Activated T-helper 2 cell treated with anti-CD3 and anti-CD28 coated beads, Interferon-gamma antibody, Interleukin-2, Interleukin-4, amounts not matched to agents 10 μg/mL and 5 μg/mL and 100 μg/mL, durations not matched to agents 14 hours and 24 hours and 36 hours (primary cell): ENCODE measurements at places on chromosomes 5 and 9.

GRCh38 chr5:74424162-74424868, 216.2 kb downstream of the ENC1 start:
- no peak for DNase-seq

DNA sequence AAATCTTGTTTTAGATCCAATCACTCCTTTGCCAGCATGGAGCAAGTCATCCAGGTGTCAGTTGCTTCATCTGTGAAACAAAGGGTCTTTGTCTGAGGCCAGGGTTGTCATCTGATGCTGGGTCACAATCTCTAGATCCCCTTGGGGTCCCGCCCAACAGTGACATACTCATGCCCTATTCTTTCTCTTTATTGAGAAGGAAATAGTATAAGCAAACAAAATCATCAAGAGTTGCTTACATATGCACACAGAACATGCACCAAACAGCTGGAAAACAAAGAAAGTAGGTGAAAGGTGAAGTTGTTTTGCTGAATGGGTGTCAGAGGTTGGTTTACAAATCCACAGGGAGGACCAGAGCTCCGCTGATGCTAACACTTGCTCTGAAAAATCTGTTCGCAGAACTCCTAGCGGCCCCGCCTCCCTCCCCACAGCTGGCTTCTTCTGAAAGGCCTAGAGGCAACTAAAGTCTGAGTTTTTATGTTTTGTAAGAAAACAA, 106.1 kb upstream of the SLC44A1 start:
- no peak for DNase-seq

DNA sequence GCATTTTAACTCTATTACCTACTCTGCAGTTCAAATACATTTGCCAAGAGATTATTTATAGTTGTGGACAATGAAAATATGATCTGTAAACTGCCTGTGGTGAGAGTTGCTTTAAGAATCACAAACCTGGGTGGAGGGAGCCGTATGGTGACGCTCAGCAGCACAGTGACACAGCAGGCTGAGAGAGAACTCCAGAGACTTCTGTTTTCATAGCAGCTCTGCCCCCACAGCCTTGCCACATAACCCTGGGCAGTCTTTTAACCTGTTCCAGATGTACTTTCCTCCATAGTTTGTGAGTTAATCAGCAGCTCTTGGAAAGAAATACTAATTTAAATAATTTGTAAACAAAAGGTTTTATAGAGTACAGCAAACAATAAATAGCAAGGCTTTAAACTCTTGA, 450.5 kb downstream of the ELAVL2 start:
- DNase-seq = no peak

- DNase-seq = no peak
Observed at GRCh38 chr9:98823666-98824334, 16.3 kb downstream of the GALNT12 start.

DNA sequence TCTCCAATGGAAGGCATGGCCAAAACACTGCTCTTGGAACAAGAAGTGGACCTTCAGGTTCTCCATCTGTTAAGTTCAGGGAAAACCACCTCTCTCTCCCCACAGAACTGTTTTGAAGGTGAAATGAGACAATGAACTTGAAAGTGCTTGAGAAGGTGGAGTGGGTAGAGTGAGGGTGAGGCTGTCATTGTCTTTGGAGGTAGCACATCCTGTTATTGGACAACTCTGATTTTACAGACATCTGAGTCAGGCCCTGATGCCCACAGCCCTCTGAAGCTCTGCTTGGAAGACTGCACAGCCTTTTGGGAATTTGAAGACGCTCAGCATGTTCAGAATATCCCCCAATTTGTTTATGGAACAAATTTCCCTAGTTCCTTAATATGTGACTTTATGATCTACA, 27.6 kb upstream of the TEX48 start:
- DNase-seq = no peak

- DNase-seq = peak; percentile 31
Observed at GRCh38 chr9:34375901-34376595, 650 bp downstream of the MYORG start.

DNA sequence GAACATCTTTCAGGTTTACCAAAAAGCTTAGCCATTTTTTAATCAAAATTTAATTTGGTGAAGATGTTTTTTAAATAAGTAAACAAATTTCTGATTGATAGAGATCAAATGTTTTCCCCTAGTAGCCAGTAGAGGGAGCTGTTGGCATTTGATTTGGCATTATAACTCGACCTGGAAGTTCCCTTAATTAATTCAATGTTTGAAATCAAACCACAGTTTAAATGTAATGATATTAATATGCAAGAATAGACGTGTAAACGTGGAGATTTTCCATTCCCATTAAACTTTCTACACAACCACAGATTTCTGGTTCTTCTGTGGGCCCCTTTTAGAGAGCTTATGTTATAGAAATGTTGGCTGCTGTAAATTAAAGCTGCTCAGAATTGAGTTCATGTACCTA, 148.1 kb upstream of the MPDZ start:
- no peak for DNase-seq

GRCh38 chr5:16726538-16726946, 109.7 kb upstream of the RETREG1 start:
- no peak for DNase-seq

DNA sequence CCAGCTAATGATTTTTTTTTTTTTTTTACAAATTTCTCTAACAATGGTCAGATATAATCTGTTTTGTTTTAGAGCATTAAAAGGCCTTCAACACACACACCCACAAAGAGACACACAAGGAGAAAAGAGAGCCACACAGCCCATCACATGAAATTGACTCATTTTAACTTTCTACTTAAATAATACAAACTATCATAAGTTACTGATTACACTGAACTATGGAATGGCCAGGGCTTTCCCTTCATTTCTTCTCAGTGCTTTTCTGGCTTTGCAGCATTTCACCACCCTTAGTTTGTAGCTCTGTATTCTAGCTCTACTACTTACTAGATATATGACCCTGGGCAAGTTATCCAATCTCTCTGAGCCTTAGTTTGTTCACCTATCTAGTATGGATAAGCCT, 13.2 kb downstream of the REEP5 start:
- no peak for DNase-seq

DNA sequence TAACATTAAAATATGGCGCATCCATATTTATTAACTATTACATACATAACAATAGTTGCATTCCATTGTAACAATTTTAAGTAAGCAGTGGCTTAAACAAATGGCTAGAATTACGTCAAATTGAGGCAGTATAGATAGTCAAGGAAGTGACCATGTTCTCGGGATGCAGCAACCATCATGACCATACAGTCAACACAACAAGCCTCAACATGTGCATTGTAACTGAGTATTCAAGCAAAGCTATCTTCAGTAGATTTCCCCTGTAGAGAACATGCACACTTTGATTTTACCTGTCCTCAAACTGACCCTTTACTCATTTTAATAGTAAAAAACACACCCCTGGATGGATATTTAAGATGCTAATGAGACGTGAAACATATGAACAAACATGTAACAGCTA, 356.4 kb downstream of the HINT1 start:
- DNase-seq = no peak

DNA sequence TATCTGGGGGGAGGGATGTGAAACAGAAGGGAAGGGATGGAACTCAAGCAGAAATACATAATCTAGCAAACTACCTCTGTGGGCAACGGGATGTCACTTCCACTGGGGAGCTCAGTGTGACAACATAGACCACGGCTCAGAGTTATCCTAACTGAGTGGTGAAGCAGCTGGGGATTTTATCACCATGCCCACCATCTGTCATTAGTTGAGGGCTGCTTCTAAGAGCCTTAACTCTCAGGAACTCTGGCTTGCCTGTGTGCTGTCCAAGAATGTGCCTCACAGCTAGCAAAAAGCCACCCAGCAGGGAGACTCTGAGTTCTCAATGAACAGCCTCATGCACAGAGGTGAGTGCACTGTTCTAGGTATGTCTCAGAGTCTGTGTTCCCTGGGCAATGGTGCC, 90.6 kb upstream of the CXCL14 start:
- DNase-seq = no peak

DNA sequence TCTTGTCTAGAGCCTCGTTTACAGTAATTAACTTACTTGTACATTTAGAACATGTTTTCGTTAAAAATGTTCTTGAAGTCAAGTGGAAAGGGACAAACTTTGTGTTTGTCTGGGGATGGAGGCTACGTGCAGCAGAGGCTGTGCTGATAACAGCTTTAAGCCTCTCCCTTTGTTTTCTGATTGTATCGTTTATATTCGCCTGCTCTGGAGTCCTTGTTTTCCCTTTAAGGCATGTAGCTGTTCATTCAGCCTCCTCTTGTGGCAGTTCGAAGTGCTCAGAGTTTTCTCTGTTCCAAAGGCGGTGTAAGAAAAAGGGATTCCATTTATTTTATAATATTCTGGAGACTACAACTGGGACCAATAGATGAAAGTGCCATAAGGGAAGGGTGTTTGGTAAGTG, 1.9 kb downstream of the SLC36A1 start:
- DNase-seq = no peak

DNA sequence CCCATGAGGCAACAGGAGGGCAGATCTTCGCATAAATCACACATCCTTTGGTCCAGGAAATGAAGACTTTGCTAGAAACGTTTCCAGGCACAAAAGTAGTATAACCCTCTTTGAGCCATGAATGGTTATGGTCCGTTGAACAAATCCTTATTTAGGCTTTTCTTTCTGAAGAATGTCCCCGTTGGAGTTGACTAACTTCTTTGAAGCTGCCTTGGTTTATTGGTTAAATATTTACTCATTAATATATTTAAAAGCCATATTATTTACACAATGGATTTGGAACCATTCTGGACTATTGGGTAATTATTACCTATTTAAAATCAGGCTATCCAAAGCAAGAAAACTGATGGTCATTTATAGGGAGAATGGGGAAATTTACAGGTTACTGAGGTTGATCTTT, 347.6 kb upstream of the SLC30A5 start:
- no peak for DNase-seq

DNA sequence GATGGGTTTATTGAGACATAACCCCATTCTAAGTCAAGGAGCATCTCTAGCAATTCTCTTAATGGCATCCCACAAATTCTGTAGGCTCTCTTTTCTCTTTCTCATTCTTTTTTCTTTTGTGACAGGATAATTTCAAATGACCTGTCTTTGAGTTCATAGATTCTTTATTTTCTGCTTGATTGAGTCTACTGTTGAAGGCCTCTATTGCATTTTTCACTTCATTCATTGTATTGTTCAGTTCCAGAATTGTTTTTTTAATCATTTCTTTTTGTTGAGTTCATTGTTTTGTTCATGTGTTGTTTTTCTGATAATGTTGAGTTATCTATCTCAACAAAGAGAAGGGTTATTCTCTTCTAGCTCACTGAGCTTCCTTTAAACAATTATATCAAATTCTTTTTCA, 144.7 kb upstream of the IL12B start:
- DNase-seq = no peak

- DNase-seq = peak; percentile 86
Observed at GRCh38 chr9:96417051-96417586, 1.1 kb downstream of the ZNF367 start.

DNA sequence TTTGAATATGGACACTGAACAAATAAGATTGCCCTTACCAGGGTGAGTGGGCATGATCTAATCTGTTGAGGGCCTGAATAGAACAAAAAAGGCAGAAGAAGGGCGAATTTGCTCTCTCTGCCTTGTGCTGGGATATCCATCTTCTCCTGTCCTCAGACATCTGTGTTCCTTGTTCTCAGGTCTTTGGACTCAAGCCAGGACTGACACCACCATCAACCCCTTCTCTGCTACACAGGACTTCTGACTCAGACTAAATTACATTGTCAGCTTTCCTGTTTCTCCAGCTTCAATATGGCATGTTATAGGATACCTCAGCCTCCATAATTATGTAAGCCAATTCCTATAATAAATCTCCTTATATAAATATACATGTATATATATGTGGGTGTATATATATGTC, 40.8 kb upstream of the SLCO6A1 start:
- DNase-seq = no peak

GRCh38 chr9:135087899-135088347, 455 bp downstream of the OLFM1 start:
- DNase-seq = no peak

DNA sequence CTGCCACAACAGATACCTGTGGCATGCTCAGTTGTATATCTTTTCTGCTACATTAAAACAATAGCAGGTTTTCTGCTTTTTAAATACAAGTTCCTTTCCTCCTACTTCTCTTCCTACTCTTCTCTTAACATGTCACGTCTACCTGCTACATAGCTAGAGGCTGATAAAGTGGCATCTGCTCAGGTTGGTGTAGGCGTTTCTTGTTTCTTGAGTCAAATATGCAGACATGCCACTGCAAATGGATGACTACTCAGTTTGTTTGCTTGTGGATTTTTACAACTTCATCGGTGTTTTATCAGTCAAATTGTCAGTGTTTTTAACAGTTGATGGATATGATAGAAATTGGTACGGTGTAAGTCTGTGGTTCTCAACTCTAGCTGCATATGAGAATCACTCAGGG, 525.7 kb downstream of the TLE4 start:
- DNase-seq = no peak

DNA sequence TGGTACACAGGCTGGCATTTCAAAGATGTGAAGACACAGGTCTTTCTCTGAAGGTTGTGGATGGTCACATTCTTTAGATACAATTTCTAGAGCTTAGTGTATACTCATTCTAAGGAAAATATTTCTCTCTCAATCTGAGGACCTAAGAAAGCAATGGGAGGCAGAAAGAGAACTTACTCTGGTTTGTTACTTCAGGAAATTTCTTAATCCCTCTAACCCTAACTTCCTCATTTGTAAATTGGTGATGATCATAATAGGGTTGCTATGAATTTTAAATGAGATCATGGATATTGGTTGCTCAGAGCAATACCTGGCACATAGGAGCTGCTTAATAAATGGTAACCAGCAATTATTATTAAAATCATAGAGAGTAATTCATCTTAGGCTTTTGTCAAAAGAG, 22.1 kb downstream of the FAM170A start:
- no peak for DNase-seq

- DNase-seq = no peak
Observed at GRCh38 chr5:112630246-112631009, 107.3 kb upstream of the APC start.

DNA sequence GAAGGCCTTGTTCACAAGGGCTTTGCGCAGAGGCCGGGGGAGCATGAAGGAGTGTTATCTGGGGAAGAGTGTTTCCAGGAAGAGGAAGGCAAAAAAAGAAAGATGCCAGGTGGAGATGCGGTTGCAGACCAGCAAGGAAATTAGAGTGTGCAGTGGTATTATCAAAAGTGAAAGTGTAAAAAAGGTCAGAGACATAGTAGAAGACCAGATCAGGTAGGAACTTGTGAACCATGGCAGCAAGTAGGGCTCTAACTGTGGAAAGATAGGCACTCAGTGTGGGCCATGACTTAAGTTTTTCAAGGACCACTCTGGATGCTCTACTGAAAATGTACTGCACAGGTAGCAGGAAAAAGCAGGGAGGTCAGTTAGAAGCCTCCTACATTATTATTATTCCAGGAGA, 90.1 kb upstream of the SPOCK1 start:
- DNase-seq = no peak
